ENCODE measurements at places on chromosomes 16 and 17.

DNA sequence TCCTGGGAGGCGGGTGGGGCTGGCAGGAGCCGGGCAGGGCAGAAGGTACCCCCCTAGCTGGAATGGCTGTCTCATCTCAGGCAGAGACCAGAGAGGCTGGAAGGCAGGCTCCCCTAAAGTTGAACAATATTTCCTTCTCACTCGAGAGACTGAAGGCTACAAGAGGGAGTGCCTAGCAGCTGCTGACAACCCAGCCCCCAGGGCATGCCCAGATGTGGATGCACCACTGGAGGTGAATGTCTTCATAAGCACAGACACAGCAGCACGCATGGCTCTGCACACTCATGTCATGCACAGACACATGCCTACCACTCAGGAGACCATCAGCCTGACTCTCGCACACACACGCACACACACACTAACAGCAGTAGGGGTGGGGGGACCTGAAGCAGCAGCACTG, 179.0 kb downstream of the CCT6B start:
- DNase-seq = no peak

- no peak for DNase-seq
Observed at GRCh38 chr16:1543085-1543896, 9.8 kb downstream of the TMEM204 start.

DNA sequence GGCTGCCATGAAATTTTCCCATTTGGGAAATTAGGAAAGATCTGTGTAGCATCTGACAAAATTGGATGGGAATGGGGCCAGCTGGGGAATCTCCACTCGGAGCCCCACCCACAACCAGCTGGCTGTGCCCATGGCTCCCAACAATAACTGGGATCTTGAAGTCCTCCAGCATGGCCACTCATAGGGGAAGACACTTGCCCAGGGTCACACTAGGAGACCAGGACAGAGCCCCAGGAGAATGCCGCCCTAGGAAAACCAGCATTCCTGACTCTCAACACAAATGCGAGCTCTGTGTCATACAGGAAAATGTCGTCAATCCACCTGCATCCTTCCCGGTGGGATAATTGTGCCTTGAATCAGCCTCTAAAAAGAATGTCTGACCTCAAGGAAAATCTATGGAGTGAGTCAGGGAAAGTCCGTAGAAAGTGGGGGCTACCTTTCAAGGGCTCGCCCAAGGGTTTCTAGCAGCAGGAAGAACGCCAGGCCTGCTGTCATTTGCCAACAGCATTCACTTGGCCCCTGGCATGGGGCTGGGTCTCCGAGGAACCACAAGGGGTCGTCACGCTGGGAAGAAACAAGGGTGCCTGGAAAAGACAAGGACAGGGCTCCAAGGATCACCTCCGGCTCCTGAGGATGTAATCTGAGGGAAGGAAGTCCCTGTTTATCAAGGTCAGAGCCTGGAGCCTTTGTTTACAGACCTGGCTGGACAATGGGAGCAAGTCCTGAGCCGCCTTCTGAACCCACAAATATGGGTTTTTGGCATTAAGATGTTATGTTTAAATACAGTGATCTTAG, 15.9 kb downstream of the CDH5 start:
- DNase-seq = no peak

DNA sequence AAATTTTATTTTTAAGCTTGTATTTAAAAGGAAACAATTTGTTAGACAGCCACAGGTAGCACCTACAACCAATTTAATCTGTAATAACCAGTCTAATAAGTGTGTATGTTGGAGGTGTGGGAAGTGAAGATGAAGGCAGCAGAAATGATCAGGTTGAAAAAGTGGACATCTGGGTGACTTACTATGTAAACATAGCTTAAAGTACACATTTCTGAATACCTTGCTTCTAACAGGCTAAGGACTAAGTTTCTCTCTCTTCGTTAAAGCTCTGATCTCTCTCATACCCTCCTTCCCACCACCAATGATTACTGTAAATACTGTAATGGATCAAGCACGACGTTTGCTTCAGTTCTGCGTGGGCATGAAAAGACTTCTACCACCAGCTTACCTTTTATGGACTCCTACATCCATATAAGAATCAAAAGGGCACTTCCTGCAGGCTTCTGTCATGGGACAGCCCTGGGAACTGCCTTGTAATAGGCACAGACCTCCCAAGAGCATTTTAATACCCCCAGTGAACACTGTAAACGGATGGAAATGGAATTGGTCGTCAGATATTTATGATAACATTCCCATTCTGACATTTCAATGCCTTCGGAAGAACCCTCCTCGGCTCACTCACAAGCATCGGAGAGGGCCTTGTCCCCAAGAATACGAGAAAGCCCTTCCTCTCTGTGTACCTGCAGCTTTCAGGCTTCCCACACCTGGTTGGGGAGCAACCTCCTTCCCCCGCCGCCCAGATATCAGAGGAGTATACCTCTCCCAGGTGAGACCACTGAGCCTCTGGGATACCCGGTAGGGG, 700 bp downstream of the CCDC43 start:
- DNase-seq = no peak

DNA sequence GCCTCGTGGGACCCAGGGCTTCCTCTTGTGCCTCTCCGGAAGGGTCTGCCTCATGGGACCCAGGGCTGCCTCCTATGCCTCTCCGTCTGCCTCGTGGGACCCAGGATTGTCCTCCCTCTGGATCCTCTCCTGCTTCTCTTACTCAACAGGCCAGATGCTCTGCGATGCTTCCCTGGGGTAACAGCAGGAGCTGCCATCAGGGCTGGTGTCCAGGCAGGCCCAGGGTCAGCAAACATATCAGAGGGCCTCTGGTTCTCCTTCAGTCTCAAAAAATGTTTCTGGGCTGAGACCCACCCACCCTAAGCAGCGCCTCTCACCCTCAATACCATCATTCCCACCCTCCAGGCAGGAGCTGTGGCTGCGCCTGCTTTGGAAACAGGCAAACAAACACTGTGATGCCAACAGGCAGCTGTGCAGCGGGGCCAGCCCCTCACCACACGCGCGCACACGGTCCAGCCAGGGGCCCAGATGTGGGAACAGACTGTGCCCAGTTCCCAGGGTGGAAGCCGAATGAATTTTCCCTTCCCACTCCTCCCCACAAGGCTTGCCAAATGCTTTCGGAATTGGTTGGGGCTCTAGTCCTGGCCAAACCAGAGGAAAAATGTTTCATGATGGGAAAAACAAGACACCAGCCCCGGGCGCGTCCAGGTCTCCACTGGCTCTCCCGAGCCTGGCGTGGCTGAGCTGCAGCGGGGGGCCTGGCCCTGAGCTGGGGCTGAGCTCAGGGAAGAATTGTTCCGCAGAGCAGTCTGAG, 11.3 kb downstream of the TIMM22 start:
- no peak for DNase-seq

DNA sequence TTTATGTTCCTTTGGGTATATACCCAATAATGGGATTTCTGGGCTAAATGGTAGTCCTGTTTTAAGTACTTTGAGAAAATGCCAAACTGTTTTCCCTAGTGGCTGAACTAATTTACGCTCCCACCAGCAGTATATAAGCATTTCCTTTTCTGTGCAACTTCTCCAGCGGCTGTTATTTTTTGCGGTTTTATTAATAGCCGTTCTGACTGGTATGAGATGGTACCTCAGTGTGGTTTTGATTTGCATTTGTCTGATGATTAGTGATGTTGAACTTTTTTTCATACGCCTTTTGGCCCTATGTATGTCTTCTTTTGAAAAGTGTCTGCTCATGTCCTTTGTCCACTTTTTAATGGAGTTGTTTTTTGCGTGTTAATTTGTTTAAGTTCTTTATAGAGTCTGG, 25.8 kb upstream of the TEKT1 start:
- no peak for DNase-seq

DNA sequence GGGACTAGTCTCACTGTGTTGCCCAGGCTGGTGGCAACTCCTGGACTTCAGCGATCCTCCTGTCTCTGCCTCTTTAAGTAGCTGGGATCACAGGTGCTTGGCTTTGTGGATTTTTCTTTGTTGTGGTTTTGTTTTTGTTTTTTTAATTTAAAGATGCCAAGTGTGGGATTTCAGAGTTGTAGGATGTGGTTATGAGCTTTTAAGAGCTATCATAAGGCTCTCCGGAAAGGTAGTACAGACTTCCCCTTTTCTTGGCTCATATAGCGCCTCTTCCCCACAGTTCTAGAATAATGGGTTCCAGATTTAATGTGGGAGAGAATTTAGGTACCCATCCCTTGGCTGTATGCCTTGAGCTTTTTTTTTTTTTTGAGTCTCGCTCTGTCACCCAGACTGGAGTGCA, 17.1 kb downstream of the AKAP1 start:
- no peak for DNase-seq

GRCh38 chr16:78395035-78395434, 295.6 kb downstream of the WWOX start:
- DNase-seq = no peak

- no peak for DNase-seq
Observed at GRCh38 chr16:58699151-58699550, 14.6 kb upstream of the SLC38A7 start.

- peak; percentile 74 for DNase-seq
Observed at GRCh38 chr17:80104321-80104955, 3.1 kb downstream of the GAA start.

DNA sequence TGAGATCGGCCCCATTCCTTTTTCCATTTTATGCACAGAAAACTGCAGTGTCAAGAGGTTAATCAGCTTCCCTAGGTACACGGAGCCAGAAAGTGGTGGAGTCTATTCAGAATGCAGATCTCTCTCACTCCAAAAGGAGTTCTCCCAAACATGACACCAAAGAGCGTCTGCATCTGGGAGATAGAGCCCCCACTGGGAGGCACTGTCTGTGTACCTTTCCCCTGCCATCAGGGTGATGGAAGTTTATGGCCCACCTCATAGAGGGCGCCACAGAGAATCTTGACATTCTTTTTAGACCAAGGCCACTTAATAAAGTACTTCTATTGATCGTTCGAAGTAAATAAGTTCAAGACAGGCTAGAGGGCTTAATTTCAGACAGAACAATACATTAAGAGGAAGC, 493.7 kb upstream of the ERCC4 start:
- no peak for DNase-seq

GRCh38 chr17:62732125-62732524, 76.0 kb downstream of the MARCHF10 start:
- DNase-seq = no peak

DNA sequence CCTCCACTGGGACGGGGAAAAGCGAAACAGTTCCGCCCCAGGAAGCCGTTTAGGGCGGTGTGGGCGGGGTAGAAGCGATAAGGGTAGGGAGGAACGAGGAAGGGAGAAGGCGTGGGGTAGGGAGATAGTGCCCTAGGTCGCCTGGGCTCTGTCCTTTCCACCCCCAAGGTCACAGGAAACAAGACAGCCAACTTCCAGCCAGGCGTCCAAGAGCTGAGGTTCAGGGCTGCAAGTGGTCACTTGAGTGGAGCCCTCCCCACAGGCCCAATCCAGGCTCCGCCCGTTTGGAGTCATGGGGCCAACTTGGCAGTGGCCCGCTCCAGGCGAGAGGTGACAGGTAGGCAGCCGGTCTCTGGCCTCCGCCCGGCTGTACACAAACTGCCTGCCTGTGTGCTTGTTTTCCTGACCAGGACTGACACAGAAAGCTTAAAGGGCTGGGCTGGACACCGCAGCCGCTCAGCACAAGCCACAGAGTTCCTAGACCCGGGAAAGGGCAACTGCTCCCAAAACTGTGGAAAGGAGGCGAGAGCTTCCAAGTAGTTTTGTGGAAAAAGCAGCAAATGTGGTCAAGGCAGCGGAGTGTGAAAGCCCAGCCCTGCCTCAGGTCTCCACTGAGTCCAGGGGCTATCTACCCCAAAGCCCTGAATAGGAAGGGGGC, at the start of gene RILP:
RILP (minus strand) TSS at position 23 of the 658 bp plus-strand sequence. CDS start 62 bp downstream, outside the sequence.
- no peak for DNase-seq

Data from NCI-H510A (cell line).